Muscle of leg (tissue), 16 donors: ENCODE measurements at places on chromosomes 3 and 15. TPM values are rescaled to one million over a fixed set of nuclear protein-coding genes. Genes with fewer than 3 reads are reported as not detected.

- H3K4me1 ChIP-seq = peaks cover 45% of the 10 kb centered on the region
- H3K36me3 ChIP-seq = peaks cover 57% of the 10 kb centered on the region
- no peak for DNase-seq
- no peaks in the 10 kb centered on the region for H3K27me3 ChIP-seq
Measured at GRCh38 chr15:60372756-60373155, 25.0 kb downstream of the ANXA2 start.

DNA sequence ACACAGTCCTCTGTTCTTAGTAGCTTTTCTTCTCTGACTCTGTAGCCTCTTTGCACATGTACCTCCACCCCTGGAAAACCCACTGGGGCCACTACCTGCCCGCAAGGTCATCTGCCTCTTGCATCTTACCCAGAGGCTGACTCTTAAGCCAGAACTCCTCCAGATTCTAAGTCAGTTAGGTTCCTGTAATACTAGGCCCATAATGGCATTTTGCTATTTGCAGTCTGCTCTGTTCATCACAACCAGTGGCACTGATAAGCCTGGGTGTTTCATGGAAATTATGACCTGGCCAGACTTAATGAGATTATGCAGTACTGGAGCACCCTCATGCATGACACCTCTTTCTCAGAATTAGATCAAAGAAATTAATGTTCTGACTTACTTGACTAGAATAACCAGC is 31.7 kb upstream of the ATG7 start:
- H3K36me3 ChIP-seq = no peaks in the 10 kb centered on the region
- H3K4me3 ChIP-seq = no peak overlapping the region
- H3K4me1 ChIP-seq = no peaks in the 10 kb centered on the region
- peaks cover 2% of the 10 kb centered on the region for H3K27me3 ChIP-seq

- no peak overlapping the region for H3K27ac ChIP-seq
- H3K4me1 ChIP-seq = no peaks in the 10 kb centered on the region
- H3K4me3 ChIP-seq = no peak overlapping the region
- no peaks in the 10 kb centered on the region for H3K36me3 ChIP-seq
- H3K27me3 ChIP-seq = peaks cover 2% of the 10 kb centered on the region
- peak; percentile 58 for DNase-seq
Measured at GRCh38 chr3:157754451-157754850, 251.2 kb upstream of the VEPH1 start.

DNA sequence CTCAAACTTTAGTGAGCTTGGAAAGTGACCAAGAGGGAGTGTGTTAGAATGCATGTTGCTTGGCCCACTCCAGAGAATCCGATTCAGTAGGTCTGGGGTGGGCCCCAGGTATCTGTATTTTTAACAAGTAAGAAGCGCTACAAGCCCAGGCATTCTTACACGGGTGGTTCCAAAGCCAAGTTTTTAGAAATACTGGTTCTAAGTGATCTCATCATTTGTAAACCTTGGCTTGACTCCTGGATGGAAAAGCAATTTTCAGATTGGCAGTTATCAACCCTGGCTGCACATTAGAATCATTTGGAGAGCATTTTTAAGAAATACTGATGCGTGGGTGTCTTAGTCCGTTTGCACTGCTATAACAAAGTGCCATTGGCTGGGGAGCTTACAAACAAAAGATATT is 27.3 kb upstream of the ST8SIA2 start:
- H3K4me3 ChIP-seq = no peak overlapping the region
- peaks cover 6% of the 10 kb centered on the region for H3K27me3 ChIP-seq
- H3K4me1 ChIP-seq = no peaks in the 10 kb centered on the region
- DNase-seq = peak; percentile 53

The DNAJA4 gene
- total RNA-seq = 27.8 TPM

The IL20RB gene
- 0.84 TPM for total RNA-seq

- H3K27me3 ChIP-seq = no peaks in the 10 kb centered on the region
- H3K4me1 ChIP-seq = peaks cover 22% of the 10 kb centered on the region
- no peak overlapping the region for H3K27ac ChIP-seq
- peaks cover 56% of the 10 kb centered on the region for H3K36me3 ChIP-seq
- DNase-seq = no peak
Measured at GRCh38 chr3:129586746-129587430, 19.6 kb downstream of the PLXND1 start.

GRCh38 chr15:33089878-33090757 is 104.4 kb downstream of the FMN1 start:
- H3K36me3 ChIP-seq = no peaks in the 10 kb centered on the region
- DNase-seq = peak; percentile 58
- H3K4me3 ChIP-seq = no peak overlapping the region
- no peak overlapping the region for H3K27ac ChIP-seq
- H3K27me3 ChIP-seq = no peaks in the 10 kb centered on the region

DNA sequence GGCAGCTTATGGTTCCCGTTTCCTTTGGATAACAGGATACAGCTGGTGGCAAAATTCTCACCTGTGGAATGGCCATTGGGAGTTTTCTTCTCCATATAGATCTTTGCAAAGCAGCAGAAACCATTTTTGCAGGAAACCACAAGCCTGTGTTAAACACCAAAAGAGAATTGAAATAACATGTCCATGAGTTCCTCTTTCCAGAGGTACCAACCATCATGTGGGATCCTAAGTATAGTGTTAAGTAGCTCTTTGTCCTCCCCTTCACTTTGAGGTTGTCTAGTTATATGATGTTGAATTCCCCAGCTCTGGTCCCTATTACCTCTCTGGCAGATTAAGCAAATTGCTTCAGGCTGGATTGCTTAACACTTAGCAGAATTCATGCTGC is 94.9 kb downstream of the AKAP13 start:
- H3K4me1 ChIP-seq = peaks cover 24% of the 10 kb centered on the region
- no peak overlapping the region for H3K4me3 ChIP-seq
- peak; percentile 56 for DNase-seq
- H3K27ac ChIP-seq = no peak overlapping the region

The SLC28A1 gene
- 0.35 TPM for total RNA-seq

The FRMD4B gene
- total RNA-seq = 19.1 TPM

DNA sequence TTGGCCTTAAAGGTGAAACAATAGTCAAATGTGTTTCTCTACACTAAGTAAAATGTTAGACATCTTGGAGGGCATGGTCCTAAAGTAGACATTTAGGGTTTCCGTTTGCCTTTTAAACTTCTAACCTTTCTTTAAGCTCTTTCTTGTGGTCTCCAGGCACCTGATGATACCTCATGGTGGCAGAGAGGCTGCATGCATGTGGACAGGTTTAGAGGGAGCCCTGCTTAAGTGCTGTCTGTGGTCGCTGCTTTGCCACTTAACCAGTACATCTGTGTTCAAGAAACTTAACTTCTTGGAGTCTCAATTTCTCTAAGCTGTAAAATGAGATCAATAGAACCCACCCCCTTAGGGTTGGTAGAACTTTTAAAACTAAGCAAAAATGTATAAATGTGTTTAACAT is 6.2 kb downstream of the MITF start:
- peak overlapping the region; percentile 9 for H3K27ac ChIP-seq
- H3K27me3 ChIP-seq = peaks cover under 1% of the 10 kb centered on the region
- H3K36me3 ChIP-seq = no peaks in the 10 kb centered on the region
- no peak overlapping the region for H3K4me3 ChIP-seq
- DNase-seq = no peak
- H3K4me1 ChIP-seq = peaks cover 11% of the 10 kb centered on the region

The SLC24A5 gene
- 0.04 TPM for total RNA-seq

- no peak overlapping the region for H3K27ac ChIP-seq
- peaks cover 3% of the 10 kb centered on the region for H3K4me1 ChIP-seq
- H3K4me3 ChIP-seq = no peak overlapping the region
- H3K36me3 ChIP-seq = no peaks in the 10 kb centered on the region
Measured at GRCh38 chr3:170475092-170475685, 56.5 kb downstream of the CLDN11 start.

DNA sequence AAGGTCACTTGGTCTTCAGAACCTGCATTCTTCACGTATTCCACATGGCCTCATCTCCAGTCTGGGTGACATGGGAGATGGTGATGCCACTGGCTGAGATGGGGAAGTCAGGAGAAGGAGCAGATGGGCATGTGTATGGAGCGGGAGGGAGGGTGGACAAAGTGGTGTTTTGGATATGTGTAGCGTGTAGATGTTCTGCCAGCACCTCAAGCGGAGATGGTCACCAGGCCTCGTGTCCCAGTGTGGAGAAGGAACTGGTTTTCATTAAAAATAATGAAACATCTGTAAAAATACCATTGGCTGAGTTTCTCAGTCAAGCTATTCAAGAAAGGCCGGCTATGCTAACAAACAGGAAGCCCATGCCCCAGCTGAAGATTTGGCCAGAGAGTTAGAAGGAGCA is 26.2 kb downstream of the LARP6 start:
- peaks cover 5% of the 10 kb centered on the region for H3K4me1 ChIP-seq
- peaks cover 17% of the 10 kb centered on the region for H3K36me3 ChIP-seq
- no peaks in the 10 kb centered on the region for H3K27me3 ChIP-seq
- DNase-seq = no peak

The FURIN gene
- 16.3 TPM for total RNA-seq

- no peaks in the 10 kb centered on the region for H3K36me3 ChIP-seq
- H3K27me3 ChIP-seq = no peaks in the 10 kb centered on the region
- H3K27ac ChIP-seq = peak overlapping the region; percentile 95
- DNase-seq = peak; percentile 91
Measured at GRCh38 chr3:119580067-119580760, 922 bp downstream of the ADPRH start.

DNA sequence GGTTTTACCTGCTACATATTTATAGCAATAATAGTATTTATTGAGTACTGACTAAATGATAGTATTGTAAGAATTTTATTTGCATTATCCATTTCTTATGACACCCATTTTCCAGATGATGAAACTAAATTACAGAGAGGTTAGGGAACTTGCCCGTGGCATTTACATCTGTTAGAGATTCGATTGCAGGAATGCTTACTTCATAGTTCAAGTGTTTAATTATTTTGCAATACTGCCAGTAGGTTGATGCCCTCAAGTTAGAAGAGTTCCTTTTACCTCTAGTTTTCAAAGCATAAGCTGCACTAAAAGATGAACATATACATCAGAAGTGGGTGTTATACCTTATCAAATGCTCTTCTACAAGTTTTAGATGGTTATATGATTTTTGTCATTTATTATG is 362.8 kb upstream of the RGMA start:
- H3K36me3 ChIP-seq = no peaks in the 10 kb centered on the region
- no peaks in the 10 kb centered on the region for H3K27me3 ChIP-seq
- no peak overlapping the region for H3K27ac ChIP-seq
- DNase-seq = no peak

- H3K27me3 ChIP-seq = no peaks in the 10 kb centered on the region
- H3K27ac ChIP-seq = no peak overlapping the region
- H3K4me3 ChIP-seq = no peak overlapping the region
- DNase-seq = no peak
Measured at GRCh38 chr3:111238885-111239284, 167.3 kb downstream of the NECTIN3 start.

DNA sequence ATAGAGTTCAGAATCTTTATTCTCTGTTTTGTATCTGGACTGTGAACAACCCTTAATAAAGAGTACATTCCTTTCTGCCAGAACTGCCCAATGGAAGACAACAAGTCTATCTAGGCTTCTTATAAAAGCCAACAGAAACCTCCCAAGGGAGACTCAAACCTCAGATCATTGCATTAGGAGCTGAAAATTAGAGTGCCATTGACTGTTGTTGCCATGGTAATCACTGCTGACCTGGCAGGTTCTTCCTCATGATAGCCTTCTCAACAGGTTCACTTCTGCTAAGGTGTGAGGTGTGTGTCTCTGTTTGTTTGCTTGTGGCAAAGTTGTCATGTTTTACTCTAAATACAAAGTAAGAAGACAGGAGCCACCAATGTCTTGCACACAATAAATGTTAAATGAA is 79.2 kb downstream of the TMEM108 start:
- no peak overlapping the region for H3K4me3 ChIP-seq
- no peaks in the 10 kb centered on the region for H3K4me1 ChIP-seq
- H3K27me3 ChIP-seq = no peaks in the 10 kb centered on the region
- H3K27ac ChIP-seq = no peak overlapping the region

GRCh38 chr3:151925419-151925818 is 52.0 kb downstream of the SUCNR1 start:
- no peaks in the 10 kb centered on the region for H3K27me3 ChIP-seq
- no peak for DNase-seq
- H3K36me3 ChIP-seq = no peaks in the 10 kb centered on the region

The ANKRD63 gene
- total RNA-seq = 0.22 TPM

DNA sequence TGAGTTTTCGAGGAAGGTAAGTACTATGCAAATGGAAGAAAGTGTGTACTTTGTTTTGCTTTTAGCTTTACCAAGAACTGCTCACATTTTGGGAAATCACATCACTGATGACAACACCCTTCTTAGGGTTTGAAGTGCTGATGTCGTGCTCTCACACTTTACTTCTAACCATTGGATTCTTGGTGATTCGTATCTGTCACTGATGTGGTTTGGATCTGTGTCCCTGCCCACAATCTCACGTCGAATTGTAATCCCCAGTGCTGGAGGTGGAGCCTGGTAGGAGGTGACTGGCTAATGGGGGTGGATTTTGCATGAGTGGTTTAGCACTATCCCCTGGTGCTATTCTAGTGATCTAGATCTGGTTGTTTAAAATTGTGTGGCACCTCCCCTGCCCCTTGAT is 75.4 kb upstream of the RGMA start:
- H3K4me3 ChIP-seq = no peak overlapping the region
- H3K4me1 ChIP-seq = peaks cover 16% of the 10 kb centered on the region
- no peak for DNase-seq
- no peaks in the 10 kb centered on the region for H3K36me3 ChIP-seq
- H3K27me3 ChIP-seq = no peaks in the 10 kb centered on the region

The CNTN3 gene
- 9.8 TPM for total RNA-seq

GRCh38 chr3:172072543-172072942 is 33.2 kb downstream of the FNDC3B start:
- H3K4me3 ChIP-seq = no peak overlapping the region
- DNase-seq = no peak
- no peak overlapping the region for H3K27ac ChIP-seq
- no peaks in the 10 kb centered on the region for H3K27me3 ChIP-seq

GRCh38 chr3:134932035-134932434 is 137.0 kb downstream of the EPHB1 start:
- H3K27ac ChIP-seq = peak overlapping the region; percentile 9
- no peak overlapping the region for H3K4me3 ChIP-seq
- no peaks in the 10 kb centered on the region for H3K27me3 ChIP-seq

- no peak for DNase-seq
- no peak overlapping the region for H3K4me3 ChIP-seq
- no peaks in the 10 kb centered on the region for H3K36me3 ChIP-seq
- H3K4me1 ChIP-seq = no peaks in the 10 kb centered on the region
- no peaks in the 10 kb centered on the region for H3K27me3 ChIP-seq
Measured at GRCh38 chr15:52421029-52421428, 107.7 kb downstream of the MYO5A start.

The UBAP1L gene
- total RNA-seq = 2.6 TPM

DNA sequence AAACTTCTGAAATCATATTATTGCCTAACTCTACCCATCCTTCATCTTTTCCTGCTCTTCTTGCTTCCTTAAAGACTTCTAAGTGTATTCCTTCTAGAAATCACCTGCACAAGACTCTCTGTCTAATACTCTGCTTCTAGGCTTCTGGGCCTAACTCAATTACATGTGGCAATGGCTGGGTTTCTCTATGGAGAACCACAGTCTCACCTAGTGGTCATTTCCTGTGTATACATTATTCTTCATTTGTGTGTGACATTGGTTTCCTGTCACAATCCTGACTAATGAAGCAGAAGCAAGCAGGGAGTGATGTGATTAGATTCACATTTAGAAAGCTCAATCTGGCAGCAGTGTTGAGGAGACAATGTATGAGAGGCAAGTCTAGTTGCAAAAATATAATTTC is 16.9 kb upstream of the CLDN1 start:
- H3K36me3 ChIP-seq = no peaks in the 10 kb centered on the region
- H3K4me3 ChIP-seq = no peak overlapping the region
- H3K27me3 ChIP-seq = no peaks in the 10 kb centered on the region
- no peak overlapping the region for H3K27ac ChIP-seq
